ENCODE measurements at places on chromosomes 3 and 15.
A peak's percentile ranks its signal among the peaks of the same experiment; 100 is the strongest.

DNA sequence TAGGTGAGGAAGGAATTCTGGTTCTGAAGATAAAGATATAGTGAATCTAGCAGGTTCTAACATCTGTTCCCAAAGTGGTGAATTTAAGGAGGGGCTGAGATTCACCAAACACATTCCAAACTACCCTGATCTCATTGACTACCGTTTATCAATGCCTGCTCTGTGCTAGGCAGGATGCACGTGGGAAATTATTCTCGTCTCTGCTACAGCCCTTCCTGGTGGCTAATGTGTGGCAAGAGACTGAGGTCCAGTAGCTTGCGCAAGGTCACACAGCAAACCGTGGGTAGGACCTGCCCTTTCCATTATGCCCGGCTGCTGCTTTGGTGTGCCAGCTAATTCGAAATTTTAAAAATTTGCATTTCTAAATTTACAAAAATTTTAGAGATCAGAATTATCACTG, 209.5 kb upstream of the TRIM42 start:
- DNase-seq: no peak

GRCh38 chr15:64843991-64844390, 2.3 kb downstream of the PLEKHO2 start:
- DNase-seq: no peak

GRCh38 chr15:45670091-45670490, 35.3 kb downstream of the SQOR start:
- DNase-seq: no peak

DNA sequence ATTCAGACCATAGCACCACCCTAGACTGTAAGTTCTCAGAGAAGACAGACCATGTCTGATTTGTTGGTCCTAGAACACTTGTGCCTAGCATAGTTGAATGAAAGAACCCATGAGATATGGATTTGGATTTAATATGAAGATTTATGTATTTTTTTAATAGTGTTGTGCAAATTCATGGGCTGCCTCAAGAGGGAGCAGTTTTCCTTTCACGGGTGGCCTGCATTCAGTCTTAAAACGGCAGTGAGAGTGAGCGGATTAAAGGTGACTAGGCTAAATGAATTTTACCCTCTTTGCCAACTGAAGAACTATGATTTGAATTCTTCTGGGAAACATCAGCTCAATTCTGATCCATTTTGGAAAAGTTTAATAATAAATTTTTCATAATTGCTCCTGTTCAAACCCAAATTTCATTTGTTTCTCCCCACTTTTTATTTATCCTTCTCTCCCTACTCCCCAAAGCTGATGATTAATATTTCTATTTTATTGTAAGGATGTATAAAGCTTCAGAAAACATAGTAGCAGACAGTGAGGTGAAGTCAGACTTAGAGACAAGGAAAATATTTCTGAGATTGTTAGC, 67.3 kb downstream of the MORC1 start:
- DNase-seq: peak; percentile 1

DNA sequence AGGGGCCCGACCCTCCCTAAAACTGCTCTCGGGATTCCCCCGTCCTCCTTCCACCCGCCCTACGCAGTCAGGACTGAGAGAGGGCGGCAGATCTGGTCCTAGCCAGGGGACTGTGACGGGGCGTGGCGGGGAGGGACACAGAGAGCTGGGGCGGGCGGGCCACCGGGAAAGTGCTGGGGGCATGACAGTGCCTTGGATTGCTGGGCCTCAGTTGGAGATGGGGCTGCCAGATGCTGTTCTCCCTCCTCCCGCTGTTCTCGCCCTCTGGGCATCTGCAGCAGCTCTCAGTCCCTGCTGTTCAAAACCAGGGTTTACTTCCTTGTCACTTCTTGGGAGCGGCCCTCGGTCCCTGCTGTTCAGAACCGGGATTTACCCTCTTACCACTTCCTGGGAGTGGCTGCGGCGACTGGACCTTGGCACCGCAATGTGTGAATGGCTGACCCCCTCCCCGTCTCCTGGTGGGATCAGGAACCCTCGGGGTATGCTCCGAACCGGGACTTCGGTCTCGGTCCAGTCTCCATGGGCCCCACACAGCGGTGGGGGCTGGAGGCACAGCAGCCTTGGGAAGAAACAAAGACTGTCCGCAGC, 1.8 kb upstream of the RPP25 start:
- peak; percentile 57 for DNase-seq

- DNase-seq: no peak
Measured at GRCh38 chr3:2476996-2477395, 378.3 kb downstream of the CNTN4 start.

- no peak for DNase-seq
Measured at GRCh38 chr3:31356941-31357340, 175.8 kb upstream of the STT3B start.

- peak; percentile 67 for DNase-seq
Measured at GRCh38 chr3:45131201-45131600, 15.0 kb downstream of the CDCP1 start.

DNA sequence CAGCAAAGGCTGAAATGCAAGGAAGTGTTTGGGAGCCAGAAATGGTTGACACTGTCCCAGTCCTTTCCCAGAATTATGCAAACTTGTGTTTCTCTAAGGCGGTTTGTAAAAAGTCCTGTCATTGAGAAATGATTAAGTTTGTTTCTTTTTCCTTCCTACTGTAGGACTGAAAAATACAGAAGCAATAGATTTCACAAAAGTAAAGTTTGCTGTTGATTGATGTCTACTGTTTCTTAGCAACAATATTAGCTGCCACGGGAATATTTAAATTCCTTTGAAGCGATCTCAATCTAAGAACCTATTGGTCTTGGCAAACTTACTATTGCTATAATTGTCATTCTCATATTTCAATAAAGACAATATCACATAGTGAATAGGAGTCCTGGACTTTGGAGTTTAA, 100.7 kb upstream of the IL12A start:
- DNase-seq: peak; percentile 49

DNA sequence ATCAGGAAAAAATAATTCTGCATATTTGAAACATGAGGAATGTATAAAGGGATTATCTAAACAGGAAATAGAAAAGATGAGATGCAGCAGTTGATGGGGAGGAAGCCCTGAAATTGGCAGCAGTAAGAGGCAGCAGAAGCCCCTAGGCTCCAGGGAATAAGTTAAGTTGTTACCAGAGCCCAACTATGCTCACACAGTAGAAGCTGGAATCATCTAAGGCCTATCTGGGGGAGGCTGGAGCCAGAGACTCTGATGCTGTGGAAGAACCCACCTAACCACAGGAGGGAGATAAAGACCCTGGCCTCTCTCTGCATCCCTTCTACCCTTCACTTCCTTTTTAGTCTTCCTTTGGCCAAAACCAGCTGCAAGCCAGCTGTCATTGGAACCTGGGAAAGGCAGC, 519.7 kb downstream of the DIPK2A start:
- peak; percentile 40 for DNase-seq

DNA sequence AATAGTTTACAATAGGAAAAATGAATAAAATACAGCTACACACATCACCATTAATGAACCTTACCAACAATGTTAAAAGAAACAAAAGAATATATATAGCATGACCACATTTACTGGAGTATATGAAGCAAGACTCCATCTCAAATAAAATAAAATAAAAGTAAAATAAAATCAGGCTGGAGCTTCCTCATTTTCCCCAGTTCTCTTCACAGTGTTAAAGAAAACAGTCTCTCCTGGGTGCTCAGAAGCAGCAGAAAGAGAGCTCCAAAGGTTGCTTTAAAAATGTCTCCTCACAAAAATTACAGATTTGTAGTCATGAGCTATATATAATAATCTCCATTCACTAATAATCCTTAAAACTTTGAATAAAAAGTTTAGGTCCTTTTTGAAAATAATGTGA, 48.8 kb downstream of the PIK3CB start:
- no peak for DNase-seq

DNA sequence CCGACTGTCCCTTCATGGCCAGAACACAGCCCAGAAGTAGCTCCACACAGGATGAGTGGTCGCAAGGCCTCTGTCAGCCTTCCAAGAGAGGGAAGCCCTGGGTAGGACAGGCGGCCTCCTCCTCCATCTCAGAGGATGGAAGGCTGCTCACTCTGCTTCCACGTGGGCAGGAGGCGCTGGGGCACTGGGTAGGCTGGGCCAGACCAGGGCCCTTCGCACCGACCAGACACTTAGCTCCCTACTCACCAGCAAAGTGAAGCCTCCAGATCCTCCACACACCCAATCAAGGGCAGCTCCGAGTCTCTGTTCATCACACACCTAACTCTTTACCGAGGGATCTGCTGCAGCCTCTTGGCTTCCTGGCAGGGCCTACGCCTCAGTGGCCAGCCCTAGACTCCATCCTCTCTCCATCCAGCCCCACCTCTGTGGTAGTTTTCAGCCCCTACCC, 24.3 kb upstream of the PLXNA1 start:
- no peak for DNase-seq

GRCh38 chr15:66832664-66833063, 130.6 kb downstream of the SMAD6 start:
- DNase-seq: peak; percentile 63

GRCh38 chr3:9250236-9250635, 790 bp upstream of the SRGAP3 start:
- no peak for DNase-seq
